Stimulated activated CD8-positive, alpha-beta memory T cell treated with anti-CD3 and anti-CD28 coated beads, Interleukin-15, amount 100 ng/mL, for 1 hour (primary cell): ENCODE measurements at places on chromosomes 11 and 22.

GRCh38 chr11:106398502-106399075 lies 321.1 kb downstream of the AASDHPPT start:
- no peak for DNase-seq

GRCh38 chr11:113591117-113591516 lies 115.0 kb downstream of the TMPRSS5 start:
- no peak for DNase-seq

DNA sequence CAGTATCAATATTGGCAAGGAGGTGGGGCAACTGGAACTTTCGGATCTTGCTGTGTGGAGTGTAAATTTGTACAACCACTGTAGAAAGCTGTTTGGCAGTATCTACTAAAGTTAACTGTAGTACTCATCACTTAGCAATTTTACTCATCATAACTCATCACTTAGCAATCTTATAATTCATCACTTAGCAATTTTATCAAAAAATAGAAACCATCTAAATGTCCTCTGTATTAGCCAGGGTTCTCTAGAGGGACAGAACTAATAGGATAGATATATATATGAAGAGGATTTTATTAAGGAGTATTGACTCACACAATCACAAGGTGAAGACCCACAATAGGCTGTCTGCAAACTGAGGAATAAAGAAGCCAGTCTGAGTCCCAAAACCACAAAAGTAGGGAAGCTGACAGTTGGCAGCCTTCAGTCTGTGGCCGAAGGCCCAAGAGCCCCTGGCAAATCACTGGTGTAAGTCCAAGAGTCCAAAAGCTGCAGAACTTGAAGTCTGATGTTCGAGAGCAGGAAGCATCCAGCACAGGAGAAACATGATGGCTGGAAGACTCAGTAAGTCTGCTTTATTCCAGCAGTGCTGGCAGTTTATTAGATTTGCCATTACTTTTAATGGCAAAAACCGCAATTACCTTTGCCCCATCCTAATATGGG lies 92.9 kb upstream of the USP47 start:
- DNase-seq, result no peak

GRCh38 chr11:125304136-125304535 lies 139.6 kb downstream of the PKNOX2 start:
- no peak for DNase-seq

DNA sequence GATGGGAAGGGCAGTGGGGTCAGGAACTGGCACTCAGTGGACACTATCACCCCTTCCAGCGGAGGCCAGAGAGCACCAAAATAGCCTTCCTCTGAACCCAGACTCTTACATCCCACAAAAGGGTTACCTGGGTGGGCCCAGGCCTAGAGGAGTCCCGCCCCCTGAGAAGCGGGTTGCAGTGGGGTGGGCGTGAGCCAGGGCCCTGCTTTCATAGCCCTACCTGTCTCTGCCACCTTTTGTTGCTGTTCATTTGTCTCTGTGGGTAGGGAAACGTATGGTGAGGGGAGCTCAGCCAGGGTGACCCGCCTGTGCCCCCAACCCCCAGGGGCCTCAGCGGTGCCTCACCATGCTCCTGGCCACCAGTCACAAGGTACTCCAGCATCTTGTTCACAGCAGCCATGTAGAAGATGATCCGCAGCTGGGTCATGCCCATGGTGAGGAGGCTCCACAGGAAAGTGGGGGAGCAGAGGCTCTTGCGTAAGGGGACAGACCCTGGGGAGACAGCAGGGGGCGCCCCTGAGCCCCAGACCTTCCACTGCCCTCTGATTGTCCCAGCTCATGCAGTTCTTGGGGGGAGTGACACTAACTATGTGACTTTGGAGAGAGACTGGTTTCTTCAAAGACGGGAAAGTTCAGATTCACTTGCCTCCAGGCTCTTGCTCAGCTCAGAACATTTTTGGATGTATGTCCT lies 24.0 kb downstream of the SLC43A1 start:
- no peak for DNase-seq

DNA sequence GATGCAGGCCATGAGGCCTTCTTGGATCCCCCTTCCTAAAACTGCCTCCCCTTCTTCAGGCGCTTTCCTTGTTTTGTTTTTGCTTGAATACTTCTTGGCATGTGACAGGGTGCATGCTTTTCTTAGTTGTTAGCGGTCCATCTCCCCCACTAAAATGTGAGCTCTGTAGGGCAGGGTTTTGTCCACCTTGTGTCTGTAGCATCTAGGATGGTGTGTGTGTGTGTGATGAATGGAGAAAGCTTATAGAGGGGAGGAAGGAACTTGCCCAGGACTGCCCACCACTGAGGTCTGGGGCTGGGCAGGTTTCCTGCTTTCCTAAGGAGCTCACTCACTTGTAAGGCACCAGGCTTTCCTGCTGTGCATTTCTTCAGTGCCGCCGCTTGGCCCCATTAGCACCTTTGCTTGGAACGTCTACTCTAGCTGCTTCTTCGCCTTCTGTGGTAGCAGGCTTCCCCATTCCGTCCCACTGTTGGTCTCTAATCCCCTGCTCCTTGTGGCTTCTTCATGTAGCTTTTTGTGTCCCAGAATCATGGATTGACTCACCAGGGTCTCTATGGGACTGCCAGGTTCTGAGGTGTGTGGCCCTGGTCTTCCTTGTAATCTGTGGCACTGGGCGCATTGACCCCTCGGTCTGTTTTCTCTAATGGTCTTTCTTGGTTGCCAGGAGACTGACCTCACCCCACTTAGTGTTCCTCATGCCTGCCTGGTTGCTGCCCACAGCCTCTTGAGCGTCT lies 3.3 kb downstream of the DGCR8 start:
- no peak for DNase-seq

DNA sequence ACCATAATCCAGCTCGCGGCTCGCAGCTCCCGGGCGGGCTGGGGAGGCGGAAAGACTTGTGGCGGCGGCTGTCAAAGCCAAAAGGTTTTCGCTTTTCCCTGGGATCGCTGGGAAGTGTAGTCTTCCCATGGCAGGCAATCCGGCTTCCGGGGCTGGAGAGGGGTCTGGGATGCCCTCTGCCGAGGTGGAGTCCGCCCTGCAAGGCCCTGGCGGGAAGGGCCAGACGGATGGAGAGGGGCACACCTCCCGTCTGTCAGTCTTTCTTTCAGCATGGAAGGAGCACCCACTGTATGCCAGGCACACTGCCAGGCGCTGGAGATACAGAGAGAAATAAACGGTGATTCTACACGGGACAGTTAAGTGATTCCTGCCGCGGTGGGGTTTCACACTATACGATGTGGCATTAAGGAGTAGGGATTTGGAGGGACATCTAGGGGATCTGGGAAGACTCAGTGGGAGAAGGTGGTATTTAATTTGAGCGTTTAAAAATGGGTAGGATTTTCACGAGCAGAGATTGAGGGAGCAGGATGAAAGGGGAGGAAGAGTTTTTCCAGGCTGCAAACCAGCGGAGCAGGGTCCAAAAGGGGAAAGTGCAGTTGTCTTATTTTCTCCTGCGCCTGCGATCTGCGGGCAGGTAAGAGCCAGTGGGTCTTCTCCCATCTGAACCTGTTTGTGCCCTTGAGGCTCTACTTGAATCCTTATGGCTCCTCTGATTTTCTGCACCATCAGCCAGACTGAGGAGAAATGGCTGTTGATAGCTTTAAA lies at the start of gene BACE1:
Gene BACE1, minus strand, starts transcription at position 60 of the 765 bp plus-strand sequence. CDS start 461 bp downstream, outside the sequence.
- no peak for DNase-seq

DNA sequence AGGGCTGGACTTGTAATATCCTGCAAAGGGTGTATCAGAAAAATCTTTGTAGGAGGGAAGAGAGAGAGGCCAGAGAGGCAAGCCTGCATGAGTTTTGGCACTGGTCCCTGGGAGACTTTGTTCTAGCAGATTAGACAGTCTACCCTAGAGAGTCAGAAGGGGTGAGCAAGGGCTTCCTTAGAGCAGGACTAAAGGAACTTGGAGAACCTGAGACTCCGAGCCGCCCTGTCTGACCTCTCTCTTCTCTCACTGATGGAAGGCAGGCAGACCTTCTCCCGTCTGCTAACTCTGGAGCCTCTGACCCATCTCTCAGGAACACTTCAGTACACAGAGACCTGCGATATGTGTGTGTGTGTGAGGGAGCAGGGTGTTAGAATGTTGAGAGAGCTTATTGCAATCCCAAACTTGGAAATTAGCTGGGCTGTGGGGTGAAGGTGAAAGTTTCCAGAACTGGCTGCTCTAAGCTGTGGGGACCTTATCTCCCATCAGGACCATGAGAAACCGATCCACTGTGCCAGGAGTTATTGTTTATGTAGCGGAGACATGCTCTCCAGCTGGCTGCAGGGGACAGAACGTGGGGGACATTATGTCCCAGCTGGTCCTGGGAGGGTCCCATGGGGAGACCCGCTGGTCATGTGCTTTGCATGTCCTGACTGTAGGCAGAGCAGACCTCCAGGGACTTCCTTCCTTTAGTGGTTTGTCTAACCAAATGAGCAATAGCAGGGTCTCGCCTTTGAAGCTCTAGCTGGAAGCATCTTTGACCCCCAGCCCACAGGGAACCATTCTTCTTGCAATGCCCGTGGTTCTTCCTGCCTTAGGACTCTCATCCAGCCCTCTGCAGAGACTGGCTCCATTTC lies 51.1 kb downstream of the TIMP3 start:
- DNase-seq, result no peak

DNA sequence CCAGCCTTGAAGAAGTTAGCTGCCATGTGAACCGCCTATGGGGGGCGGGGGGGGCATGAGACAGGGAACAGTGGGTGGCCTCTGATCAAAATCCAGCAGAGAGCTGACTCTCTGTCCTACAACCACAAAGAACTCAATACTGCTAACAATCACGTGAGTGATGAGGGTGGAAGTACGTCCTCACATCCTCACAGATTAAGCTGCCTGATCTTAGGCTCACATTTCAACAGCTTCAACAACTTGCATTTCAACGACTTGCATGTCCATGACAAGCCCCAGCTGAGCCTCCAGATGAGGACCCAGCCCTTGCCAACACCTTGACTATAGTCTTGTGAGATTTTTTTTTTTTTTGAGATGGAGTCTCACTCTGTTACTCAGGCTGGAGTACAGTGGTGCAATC lies 51.6 kb downstream of the CLMP start:
- no peak for DNase-seq

GRCh38 chr22:23691748-23692423 lies 1.1 kb downstream of the RGL4 start:
- DNase-seq, result no peak

GRCh38 chr22:26023104-26023775 lies 146.0 kb upstream of the SEZ6L start:
- DNase-seq, result no peak
